ENCODE measurements at places on chromosomes 5 and 9.

GRCh38 chr5:138543730-138544104 lies 681 bp upstream of the ETF1 start:
- no peak for DNase-seq

- no peak for DNase-seq
Measured at GRCh38 chr5:153860195-153860886, 178.4 kb downstream of the FAM114A2 start.

DNA sequence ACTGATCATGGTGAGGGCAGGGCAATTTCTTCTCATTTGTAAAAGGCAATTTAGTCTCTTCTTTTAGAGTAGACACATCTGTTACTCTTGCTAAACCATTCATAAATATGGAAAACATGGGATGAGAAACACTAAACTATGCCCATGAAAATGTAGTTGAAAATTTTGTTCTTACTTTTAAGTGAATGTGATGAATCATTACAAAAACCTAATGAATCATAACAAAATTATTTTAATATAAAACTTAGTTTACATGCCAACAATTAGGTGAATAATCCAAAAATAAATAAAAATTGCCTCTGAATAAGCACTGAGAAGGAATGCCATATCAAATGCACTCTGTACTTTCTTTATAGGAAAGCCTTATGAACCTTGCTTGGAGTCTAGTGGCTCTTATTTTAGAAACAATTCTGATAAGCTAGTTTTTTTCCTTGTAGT lies 297.7 kb upstream of the EFNA5 start:
- peak; percentile 17 for DNase-seq

DNA sequence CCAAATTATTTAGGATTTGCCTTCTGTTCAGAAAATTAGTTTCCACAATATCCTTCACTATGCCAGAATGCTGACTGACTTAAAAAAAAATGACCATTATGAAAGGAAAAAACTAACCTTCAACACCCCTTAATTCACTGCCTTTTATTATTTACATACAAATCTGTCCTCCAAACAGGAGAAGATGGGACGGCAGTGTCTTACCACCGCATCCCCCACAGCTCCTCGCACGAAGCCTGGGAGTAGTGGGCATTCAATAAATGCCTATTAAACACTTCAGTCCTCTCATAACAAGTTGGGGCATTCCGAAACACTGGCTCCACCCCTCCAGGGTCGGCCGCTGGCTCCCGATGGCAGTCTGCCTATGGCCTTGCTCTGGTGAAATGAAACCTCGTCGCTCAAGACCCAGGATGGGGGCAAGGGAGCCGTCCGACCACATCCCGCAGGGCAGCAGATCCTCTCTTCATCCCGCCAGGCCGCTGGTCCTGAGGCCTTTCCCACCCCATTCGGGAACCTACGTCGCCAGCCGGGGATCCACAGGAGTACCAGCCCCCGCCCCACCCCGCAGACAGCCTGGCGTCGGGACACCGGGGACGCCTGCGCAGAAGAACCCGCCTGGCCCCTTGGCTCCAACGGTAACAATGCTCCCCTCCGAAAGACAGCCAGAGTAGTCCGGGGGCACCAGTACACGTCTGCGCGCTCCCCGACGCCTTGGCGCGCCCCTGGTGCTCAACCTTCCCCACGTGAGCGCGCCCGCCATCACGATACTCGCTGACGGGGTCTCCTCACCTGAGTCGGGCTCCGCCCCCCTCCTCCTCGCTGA lies 613 bp downstream of the ZBTB5 start:
- DNase-seq: peak; percentile 69

DNA sequence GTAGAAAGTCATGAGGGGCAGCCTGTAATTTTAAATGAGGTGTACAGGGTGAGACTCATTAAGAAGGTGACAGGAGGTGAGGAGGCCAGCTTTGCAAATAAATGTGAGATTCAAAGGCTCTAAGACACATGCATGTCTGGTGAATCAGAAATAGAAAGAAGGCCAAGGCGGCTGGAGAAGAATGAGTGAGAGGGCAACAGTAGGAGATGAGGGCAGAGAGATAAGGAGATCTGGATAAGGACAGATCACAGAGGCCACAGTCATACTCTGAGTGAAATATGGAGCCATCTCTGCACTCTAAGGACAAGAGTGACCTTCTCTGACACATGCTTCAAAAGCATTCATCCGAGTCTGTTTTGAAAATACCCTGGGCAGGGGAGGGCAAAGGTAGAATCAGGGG lies 90.7 kb downstream of the RAD23B start:
- no peak for DNase-seq

- DNase-seq: no peak
Measured at GRCh38 chr5:150342583-150342982, 14.9 kb upstream of the TCOF1 start.

- DNase-seq: no peak
Measured at GRCh38 chr5:180717989-180718388, 21.9 kb downstream of the OR2Y1 start.

GRCh38 chr5:68378204-68378820 lies 162.8 kb downstream of the PIK3R1 start:
- no peak for DNase-seq

DNA sequence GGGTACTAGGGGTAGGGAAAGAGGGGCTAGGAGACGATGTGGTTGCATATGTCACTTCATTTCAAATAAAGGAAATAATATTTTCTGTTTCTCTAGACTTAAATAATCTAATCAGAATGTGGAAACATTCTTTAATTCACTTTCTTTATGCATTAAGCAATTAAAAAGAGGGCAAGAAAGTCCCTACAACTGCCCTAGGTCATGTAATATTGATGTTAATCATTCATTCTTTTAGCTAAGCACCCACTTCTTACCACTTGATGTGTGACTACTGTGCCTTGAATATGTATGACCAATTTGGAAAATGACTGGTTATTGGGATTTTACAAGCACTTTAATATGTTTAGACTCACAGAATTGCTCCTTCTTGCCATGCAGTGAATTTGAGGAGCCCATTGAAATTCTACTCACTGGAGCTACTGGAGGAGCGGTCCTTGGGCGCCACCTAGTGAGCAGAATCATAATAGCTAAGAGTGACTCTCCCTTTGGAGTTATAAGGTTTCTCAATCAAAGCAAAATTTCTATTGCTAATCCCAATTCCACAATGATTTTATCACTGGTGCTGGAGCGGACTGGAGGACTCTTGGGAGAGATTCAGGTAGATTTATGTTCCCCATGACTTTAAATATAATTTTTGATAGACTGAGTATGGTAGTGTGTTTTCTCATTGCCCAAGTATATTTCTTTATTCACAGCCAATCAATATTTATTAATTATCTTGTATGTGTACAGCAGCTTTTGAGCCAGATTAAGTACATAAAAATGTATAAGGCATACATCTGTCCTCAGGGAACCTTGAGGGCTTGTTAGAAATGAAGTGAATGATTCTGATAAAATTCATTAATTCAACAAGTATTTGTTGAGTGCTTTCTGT lies 225.1 kb downstream of the ADGRV1 start:
- peak; percentile 40 for DNase-seq

DNA sequence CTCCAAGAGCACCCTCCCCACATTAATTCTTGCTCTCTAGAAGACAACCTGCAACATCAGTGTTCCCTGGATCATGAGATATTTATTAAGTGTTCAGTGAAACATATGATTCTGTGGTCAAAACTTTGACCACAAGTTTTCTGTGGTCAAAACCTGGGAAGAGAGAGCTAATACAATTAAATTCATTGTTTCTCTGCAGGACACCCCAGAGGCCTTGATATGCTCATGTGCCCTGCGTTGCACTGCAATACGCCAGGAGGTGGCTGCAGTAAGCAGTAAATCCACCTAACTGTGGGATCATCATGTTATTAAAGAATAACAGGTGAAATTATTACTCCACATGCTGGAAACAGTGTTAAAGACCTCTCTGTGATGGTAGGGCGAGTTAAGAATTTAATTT lies 109.3 kb upstream of the SPDL1 start:
- peak; percentile 38 for DNase-seq

DNA sequence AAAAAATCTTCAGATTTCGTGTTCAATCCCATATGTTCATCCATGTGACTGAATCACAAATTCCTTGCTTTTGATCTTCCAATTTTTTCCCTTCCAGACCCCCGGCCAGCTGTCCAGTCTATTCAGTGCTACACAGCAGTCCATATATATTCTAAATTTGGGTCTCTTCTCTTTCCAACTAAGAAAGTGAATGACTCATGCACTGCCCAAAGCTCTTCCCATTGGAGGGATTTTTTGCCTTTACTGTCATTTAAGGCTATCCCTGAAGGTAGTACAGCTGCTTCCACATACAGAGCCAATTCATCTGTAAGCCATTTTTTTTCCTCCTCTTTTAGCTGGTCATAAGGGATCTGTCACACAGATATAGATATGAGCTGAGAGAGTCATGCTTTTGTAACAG lies 478.3 kb downstream of the DMRT2 start:
- no peak for DNase-seq

- no peak for DNase-seq
Measured at GRCh38 chr9:7735311-7735710, 64.3 kb downstream of the DMAC1 start.

- no peak for DNase-seq
Measured at GRCh38 chr5:174172152-174172551, 126.6 kb downstream of the NSG2 start.

DNA sequence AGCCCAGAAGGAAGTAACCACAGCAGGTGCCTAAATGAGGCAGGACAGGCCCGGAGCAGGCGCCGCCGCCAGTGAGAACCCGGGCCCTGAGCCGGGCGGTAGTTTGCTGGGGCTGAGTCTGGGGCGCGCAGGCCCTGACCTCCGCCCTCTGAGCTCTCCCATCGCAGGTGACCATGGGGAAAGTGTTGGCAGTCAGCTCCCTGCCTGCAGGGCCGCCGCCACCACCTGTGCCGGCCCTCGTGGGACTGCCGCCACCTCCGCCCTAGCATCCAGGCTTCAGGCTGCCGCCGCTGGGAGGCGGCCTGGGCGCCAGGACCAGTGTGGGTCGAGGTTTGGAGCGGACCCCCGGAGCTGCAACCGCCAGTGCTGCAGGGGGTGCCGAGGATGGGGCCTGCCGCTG lies 61.1 kb downstream of the TARS1 start:
- no peak for DNase-seq

GRCh38 chr5:54180630-54181031 lies 129.7 kb downstream of the ARL15 start:
- DNase-seq: no peak

DNA sequence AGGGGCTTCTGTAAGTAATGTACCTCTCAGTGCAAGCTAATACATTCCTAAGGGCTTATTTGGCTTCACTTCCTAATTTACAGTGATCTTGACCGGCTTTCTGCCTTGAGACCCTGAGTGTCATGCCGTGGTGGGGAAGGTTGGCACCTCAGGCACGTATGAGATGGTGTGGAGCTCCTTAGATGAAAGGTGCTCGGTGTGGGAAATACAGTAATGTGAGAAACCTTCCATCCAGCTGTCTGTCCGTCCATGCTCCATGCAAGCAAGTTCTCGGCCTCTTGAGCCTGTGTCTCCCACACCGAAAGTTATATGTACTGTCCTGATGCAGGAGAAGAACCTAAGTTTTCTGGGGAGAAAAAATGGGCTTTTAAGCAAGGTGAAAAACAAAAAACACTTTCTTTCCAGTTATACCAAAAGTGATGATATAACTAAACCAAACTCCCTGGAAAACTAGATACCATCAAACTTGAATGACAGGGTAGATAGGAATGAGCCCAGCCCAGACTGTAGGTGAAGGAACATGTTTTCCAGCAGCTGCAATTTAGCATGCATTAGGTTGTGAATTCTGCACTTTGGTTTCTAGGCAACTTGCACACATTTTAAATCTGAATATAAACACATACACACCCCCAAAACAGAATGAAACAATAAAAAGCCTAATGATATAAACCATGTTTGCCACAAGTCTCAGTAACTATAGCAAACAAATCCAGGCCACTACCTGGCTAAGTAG lies 279.6 kb downstream of the FANCC start:
- no peak for DNase-seq

DNA sequence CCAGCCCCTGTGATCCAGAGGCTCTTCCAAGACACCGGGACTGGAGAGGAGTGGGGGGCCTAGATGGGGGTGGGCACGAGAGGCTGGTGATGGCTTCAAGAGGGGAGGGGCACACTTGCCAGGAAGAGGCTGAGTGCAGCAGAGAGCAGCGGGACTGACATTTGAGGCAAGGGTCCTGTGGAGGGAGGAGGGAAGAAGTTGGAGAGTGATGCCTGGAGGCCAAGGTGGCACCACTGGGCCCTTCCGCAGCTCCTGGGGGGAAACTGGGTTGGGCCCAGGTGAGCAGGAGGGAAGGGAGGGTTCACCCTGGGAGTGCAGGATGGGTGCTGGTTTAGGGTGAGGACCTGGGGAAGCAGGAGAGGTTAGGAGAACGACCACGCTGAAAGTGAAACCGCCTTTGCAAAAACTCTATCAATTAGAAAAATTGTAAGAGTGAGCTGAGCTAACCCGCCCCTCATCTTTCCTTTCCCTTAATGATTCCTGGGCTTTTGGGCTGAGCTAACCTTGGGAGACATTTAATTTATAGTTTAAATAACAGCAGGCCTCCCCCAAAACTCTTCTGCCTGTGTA lies 26.2 kb downstream of the ABO start:
- no peak for DNase-seq
